ENCODE measurements at places on chromosomes 4 and X.

DNA sequence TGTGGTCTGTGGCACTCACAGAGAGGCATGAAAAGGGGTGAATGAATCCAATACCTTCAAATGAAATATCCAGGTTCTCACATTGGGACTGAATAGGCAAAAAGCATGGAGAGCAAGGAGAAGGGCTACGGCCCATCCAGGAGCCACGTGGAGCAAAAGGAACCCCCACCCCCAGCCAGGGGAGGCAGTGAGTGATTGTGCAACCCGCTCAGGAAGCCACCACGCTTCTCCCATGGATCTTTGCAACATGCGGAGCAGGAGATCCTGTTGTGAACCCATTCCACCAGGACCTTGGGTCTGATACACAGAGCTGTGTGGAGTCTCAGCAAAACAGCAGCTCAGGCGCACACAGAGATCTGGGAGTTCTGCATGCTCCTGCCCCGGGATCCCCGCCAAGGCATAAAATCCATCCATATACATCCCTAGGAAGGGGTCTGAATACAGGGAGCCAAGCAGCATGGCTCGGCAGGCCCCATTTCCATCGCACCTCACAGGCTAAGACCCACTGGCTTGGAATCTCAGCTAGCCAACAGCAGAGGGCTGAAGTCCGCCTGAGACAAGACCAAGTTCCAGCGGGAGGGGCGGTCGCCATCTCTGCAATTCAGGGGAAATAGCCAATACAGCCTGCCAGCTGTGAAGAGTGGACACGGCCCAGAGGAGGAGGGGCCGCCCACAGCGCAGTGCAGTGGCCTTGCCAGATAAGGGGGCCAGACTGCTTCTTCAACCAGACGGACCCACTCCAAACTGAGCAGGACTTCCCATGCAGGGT lies 80.2 kb downstream of the FGF16 start:
- DNase-seq: peak; percentile 70

- DNase-seq: no peak
Observed at GRCh38 chrX:153522259-153522658, 4.8 kb downstream of the ATP2B3 start.

DNA sequence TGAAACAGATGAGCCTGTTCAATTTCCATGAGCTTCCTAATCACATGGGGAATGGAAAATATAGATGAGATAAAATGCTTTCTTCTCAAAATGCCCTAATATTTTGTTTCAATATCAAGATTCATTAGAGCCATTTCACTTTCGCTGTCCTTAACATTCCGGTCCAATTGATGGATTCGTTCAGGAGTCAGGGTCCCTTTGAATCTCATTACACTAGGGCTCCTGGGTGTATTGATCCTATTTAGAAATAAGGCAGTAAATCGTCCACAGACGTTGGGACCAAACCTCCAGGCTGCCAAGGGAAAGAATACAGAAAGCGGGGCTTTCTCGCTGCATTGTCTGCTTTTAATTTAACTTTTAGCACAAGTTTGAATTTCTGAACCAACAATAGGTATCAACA lies 20.6 kb upstream of the CRMP1 start:
- no peak for DNase-seq

DNA sequence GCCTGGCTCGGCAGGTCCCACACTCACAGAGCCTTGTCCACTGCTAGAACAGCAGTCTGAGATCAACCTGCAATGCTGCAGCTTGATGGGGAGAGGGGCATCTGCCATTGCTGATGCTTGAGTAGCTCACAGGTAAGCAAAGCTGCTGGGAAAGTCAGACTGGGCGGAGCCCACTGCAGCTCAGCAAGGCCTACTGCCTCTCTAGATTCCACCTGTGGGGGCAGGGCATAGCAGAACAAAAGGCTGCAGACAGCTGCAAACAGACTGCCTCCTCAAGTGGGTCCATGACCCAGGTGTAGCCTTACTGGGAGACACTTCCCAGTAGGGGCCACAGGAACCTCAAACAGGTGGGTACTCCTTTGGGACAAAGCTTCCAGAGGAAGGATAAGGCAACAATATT lies 110.6 kb upstream of the ADAMTS3 start:
- DNase-seq: no peak

Measured in left forelimb (tissue), 1 donor.